ENCODE measurements at places on chromosomes 12 and 14.

- no peak for DNase-seq
These were observed 14.4 kb downstream of the NEUROD4 start for GRCh38 chr12:55034218-55034617.

GRCh38 chr12:124174451-124175348 lies 120.2 kb upstream of the RFLNA start:
- DNase-seq: no peak

GRCh38 chr14:69105326-69105725 lies 47.6 kb downstream of the DCAF5 start:
- no peak for DNase-seq

- no peak for DNase-seq
These were observed 49.3 kb downstream of the BCAT1 start for GRCh38 chr12:24899503-24900075.

DNA sequence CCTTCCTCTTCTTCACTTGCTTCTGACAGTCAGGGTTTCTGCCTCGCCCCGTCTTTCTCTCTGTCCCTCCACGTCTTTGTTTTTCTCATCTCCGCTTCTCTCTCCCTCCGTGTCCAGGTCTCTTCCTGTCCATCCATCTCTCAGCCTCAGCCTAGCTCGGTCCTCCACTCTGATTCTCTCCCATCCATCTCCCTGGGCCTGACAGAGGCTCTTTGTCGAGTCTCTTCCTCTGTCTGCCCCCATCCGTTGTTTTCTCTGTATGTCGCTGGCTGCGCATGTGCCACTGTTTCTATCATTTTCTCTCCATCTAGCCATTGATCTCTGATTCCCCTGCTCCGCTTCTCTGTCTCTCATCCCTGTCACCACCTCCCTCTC lies 328.9 kb upstream of the TBX3 start:
- no peak for DNase-seq

DNA sequence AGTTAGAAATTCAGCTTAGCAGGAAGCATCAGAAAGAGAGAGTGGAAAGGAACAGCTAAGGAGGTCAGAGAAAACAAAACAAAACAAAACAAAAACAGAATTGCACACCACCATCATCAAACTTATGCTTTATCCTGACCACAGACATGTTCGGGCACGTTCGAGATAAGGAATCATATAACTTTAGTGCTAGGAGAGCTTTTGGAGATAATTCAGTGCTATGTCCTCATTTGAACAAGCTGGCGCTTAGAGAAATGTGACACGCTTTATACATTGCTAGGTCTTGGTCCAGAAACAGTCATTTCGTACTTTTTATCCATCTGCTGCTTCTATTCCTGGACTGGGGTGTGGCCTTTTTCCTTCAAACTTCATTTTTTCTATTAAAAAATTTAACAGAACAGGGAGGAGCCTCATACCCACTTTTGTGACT lies 213.1 kb downstream of the PTPRO start:
- no peak for DNase-seq

DNA sequence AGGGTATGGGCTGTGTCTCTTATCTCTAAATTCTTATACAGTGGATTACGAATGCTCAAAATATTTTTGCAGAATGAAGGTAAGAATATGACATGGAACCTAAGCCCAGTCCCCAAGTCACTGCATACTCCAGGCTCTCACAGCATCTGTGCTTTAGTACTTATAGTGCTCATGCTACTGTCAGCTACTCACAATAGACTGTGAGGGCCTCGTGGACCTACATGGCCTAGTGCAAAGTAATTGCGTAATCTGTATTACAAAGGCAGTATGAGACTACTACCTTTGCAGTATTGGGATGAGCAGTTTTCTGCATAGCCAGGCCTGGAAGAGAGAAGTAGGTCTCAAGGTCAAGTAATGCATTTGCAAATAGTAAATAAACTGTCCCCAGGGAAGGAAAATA lies 27.9 kb downstream of the VWF start:
- DNase-seq: no peak
